ENCODE measurements at places on chromosomes 1 and 21.

- no peak for DNase-seq
Measured at GRCh38 chr1:84452436-84452835, 26.6 kb upstream of the RPF1 start.

GRCh38 chr1:168106274-168106673 is 30.5 kb downstream of the GPR161 start:
- no peak for DNase-seq

- no peak for DNase-seq
Measured at GRCh38 chr1:243712242-243712641, 137.8 kb downstream of the AKT3 start.

DNA sequence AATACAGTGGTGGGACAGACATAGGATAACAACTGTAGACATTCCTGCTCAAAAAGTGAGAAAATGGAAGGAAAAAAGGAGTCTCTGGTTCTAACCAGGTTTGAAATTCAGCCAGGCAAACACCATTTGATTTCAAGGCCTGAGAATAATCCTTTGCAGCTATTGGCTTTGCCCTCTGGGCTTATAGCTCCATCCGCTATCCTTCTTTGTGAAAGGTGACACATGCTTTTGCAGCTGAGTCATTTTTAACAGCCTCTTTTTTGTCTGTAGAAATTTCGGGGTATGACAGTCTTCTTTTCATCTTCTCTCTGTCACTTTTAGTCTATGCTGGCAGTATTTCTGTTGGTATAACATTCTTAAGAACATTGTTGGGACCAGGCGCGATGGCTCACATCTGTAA is 16.2 kb downstream of the SDHC start:
- no peak for DNase-seq

GRCh38 chr1:111468717-111469100 is 5.1 kb upstream of the C1orf162 start:
- DNase-seq: no peak

- no peak for DNase-seq
Measured at GRCh38 chr21:37503848-37504467, 137.4 kb downstream of the DYRK1A start.
